CMK (cell line): ENCODE measurements at places on chromosomes 16 and 17.

DNA sequence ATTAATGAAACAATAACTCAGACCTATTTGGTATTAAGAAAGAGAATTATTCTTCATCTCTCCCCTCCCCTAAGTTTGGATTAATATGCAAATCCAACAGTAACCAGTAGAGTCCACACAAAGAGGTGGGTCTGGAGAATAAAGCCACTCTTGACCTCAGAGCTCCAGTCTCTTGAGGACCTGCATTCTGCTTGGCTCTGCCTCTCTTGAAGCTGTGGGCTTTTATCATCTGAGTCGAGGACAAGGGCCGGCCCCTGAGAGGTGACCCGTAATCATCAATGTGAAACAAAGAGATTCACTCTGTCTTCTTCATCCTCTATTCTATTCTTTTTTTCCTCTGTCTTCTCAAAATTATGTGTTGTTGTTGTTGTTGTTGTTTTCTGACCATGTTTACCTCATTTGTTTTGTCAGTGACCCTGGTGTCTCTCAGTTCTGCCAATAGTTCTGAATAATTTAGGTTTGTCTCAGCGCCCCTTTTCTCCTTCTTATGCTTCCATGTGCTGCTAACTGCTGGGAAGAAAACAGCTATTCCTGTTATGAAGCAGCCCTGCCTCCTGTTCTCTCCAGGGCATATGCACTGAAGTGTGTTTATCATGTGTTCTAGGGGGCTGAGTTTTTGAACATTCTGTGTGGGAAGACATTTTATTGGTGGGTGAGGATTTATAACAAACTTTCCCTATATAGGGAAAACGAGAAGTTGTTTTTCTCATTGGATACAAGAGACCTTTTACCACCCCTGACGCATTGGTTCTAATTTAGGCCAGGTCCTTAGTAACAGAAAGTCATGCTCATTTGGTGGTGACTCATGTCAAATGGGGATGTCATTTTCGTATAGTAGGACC, 135.8 kb downstream of the TRIM37 start:
- no peak for DNase-seq

DNA sequence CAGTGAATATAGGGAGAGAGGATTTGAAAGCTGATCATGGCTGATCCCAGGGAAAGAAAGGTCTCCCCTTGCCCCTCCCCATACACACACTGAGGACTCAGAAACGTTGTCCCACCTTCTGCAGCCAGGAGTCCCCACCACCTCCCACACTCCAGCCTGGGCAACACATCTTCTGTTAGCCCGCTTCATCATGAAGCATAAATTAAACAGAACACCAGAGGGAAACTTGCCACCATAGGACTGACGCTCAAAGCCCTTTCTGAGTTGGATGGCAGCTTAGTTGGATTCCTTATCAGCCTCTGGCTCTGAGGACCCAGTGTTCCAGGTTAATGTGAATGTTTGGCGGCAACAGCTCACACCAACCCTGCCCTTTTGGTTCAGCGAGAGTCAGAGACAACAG, 33.9 kb downstream of the ARHGAP27 start:
- DNase-seq = no peak

- DNase-seq = no peak
Observed at GRCh38 chr17:1789936-1790335, 28.1 kb downstream of the SERPINF1 start.

- DNase-seq = no peak
Observed at GRCh38 chr16:3861808-3862451, 18.6 kb downstream of the CREBBP start.

DNA sequence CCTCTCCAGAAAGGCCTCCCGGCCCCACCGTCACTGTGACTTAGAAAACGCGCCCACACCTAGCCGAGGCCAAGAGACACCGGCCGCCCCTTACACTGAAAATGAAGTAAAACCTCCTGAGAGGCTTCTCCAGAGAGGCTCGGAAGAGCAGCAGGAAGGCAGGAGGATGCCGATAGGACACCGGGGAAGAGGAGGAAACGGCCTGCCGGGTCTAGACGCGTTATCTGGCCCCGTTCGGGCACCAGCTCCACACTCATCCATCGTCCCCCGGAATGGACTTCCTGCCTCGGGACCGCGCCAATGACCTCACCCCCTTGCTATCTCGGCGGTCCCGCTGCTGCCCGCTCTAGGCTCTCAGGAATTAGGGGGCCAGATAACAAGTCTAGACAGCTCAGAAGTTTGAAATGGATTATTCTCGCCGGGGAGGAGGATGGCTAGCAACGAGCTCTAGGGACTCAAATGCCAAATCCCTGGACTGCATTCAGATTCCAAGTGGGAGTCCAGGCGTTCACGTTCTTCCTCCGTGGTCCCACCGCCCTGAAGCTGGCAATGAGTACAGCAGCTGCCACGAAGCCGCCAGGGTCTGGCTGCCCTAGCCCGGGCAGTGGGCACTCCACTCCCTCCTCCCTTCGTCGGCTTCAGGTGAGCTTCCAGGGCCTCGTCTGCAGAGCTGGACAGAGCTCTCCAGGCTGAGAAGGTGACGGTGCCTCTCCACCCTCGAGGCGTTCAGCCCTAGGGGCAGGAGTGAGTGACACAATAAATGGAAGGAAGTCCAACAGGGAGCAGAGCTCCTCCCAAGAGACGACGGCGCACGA, 350.9 kb downstream of the FOXL1 start:
- DNase-seq = peak; percentile 73

GRCh38 chr17:81435652-81436293, 40.5 kb downstream of the BAHCC1 start:
- no peak for DNase-seq

DNA sequence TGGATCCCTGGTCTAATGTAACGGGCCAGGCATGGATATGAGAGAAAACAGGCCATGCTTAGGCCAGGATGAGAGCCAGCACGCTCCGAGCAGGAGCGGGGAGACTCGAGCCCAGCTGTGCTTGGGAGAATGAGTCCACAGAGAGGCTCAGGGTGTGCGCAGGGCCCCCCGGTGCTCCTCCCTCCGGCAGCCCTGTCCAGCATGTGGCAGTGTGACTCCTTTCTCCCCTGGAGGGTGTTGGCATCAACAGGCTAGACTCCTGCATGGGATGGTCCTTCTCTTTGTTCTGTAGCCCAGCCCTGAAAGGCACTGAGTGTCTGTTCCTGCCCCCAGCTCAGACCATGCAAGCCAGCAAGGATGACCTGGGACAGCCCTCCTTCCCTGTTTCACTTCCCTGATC, 23.4 kb downstream of the PGS1 start:
- no peak for DNase-seq

DNA sequence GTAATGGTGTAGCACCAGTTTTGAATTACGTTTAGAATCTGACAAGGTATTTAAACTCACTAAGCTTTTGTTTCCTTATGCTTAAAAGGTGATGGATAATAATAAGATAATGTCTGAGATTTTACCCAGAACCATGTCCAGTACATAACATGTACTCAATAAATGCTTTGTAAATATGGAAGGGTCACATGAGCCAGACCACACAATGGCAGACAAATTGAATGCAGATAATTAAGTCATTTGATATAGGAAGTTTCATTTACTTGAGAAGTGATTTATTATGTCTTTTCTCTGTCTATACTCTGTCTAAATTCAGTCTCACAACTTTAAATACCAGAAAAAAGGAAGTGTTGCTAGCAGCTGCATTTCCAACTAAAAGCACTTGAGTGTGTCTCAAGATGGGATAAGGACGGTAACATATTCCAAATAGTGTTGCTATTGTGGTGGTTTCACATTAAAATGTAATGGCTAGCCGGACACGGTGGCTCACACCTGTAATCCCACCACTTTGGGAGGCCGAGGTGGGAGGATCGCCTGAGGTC, 52.5 kb upstream of the DHX40 start:
- no peak for DNase-seq

GRCh38 chr16:89024546-89025060, 47.6 kb upstream of the CBFA2T3 start:
- no peak for DNase-seq

- no peak for DNase-seq
Observed at GRCh38 chr17:43812396-43813265, 20.3 kb downstream of the MPP3 start.

- DNase-seq = no peak
Observed at GRCh38 chr17:40130352-40131042, 8.7 kb downstream of the MSL1 start.

- no peak for DNase-seq
Observed at GRCh38 chr17:4540687-4541327, 14.4 kb downstream of the MYBBP1A start.

GRCh38 chr16:75537776-75538175, 1.9 kb upstream of the CHST5 start:
- DNase-seq = no peak

DNA sequence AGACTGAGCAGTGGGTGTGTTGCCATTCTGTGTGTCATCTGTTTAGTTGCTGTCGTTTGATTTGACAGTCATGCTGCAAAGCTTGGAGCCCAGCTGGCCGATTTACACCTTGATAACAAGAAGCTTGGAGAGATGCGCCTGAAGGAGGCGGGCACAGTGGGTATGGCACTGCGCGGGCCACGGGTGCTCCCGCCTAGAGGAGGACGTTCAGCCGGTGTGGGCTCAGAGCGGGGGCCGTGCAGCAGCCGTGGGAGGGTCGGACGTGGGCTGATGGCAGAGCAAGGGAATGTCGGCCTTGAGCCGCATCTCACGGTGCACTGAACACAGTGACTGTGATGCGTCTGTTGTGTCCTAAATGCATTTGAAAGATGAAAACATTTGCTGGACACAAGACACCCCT, 3.7 kb downstream of the FN3KRP start:
- no peak for DNase-seq

- DNase-seq = no peak
Observed at GRCh38 chr16:61858988-61859387, 177.2 kb downstream of the CDH8 start.

- no peak for DNase-seq
Observed at GRCh38 chr17:55734128-55734781, 11.6 kb upstream of the TMEM100 start.

DNA sequence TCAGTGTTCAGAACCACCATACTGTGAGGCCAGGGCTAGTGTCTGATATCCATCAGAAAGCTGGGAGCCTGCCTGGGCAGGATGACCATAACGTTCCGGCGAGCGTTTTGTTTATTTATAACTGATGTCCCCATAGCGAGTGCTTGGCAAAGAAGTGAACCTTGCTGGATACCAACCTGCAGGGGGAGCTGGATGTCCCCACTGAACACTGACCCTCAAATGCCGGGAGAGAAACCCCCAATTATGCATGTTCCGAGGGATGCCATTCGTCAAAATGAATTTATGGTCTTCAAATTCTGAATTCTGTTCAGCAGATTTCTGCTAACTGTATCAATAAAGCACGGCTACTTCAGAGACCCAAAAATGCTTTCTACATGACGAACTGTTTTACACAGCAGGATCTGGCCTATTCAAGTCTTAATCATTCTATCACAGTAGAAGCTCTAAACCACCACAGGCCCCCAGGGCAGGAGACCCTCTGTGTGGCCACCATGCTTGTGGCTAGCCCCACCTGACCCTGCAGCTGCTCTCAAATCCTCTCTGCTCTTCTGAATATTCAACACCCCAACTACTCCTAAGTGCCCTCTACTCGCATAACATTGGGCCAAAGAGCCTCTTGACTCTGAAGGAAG, 15.2 kb downstream of the MED24 start:
- DNase-seq = no peak

GRCh38 chr16:67383284-67383683, 10.0 kb downstream of the TPPP3 start:
- DNase-seq = no peak

- DNase-seq = no peak
Observed at GRCh38 chr16:11583166-11583565, 3.6 kb downstream of the LITAF start.

GRCh38 chr16:85657996-85658395, 30.8 kb downstream of the GINS2 start:
- no peak for DNase-seq

DNA sequence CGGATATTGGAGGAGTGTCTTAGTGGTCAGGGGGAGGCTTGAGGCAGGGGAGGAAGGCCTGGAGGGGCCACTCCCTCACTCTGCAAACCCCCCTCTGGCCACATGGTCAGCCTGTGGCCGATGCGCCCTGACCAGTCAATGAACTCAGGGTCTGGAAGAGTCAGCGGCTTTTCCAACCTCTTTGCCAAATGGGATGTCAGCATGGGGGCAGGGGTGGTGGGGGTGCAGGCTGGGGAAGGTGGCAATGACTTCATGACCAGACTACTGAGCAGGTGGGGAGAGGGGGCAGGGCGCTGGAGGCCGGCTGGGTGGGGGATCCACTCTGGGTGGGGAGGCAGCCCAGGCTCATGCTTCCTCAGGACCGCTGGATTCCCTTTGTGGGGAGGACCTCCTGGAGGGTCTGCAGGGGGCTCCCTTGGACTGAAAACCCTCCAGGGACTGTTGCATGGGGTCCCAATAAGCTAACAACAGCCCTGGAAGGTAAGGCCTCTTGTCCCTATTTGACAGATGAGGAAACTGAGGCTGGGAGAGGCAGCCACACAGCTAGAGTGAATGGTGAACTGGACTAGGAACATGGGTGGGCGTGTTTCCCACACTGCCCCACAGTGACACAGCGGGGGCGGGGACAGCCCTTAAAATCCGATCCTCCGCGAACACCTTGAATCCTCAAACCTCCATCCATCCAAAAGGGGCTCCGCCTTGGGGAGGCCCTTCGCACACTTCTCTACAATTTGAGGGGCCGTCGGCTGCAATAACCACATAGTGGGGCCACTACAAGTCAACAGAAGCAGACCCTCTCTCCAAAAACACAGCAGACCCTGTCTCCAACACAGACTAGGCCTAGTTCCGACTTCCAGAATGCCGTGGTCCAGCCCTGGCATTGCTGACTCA, 81.0 kb upstream of the TOB1 start:
- DNase-seq = no peak

- peak; percentile 77 for DNase-seq
Observed at GRCh38 chr16:2816751-2817339, at the start of gene PRSS21. Gene PRSS21 (plus strand): TSS chr16:2817237. CDS start chr16:2817269, 32 bp downstream.

- DNase-seq = no peak
Observed at GRCh38 chr17:48590607-48591161, 643 bp upstream of the HOXB3 start.

DNA sequence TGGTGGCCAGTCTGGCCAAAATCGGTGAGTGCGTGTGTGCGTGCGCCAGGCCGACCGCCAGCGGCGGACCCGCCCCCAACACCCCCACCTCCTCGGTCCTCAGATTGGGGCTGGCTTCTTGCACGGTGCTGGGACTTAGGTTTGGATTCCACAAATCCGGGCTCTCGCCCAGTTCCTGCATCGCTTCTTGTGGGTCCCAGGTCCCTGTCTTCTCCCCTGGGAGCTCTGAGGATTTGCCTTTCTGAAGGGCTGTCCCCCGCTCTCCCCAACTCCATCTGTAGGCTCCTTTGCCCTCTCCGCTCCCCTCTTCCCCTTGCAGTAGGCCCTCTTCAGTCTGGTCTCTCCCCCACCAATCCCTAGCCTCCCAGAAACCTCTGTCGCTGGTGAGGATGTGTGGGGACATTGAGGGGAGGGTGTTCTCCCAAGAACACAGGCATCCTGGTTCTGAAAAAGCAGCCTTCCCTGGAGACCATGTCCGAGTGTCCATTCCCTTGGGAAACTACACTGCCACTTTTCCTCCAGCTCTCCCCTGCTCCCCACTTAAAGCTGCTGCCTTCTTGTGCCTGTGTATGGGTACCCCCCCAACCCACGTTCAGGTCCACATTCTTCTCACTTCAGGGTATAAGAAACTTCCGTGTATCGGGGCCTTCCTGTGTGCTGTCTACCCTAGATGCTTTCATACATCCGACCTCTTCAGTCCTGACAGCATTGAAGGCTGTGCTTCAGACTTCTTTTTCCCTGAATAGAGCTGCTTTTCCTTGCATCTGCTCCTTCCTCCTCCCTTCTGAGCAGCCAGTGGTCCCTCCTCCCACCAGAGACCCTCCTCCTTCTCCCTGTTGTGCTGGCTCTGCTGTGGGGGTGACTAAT, 632 bp downstream of the SLC9A5 start:
- DNase-seq = no peak
